ENCODE measurements at places on chromosomes 7 and 10. TPM values are rescaled to one million over a fixed set of nuclear protein-coding genes. Genes with fewer than 3 reads are reported as not detected.

- peak; percentile 49 for DNase-seq
Measured at GRCh38 chr10:126222736-126223511, 165.4 kb downstream of the ADAM12 start.

The CLDN4 gene
- 0.19 TPM for total RNA-seq

- DNase-seq, result no peak
Measured at GRCh38 chr7:129110258-129110981, 34.1 kb upstream of the TSPAN33 start.

The DOCK1 gene
- 45.5 TPM for total RNA-seq

The HABP2 gene
- total RNA-seq, result not detected

The CLRN3 gene
- total RNA-seq, result not detected
